ENCODE measurements at places on chromosomes 4 and X.

DNA sequence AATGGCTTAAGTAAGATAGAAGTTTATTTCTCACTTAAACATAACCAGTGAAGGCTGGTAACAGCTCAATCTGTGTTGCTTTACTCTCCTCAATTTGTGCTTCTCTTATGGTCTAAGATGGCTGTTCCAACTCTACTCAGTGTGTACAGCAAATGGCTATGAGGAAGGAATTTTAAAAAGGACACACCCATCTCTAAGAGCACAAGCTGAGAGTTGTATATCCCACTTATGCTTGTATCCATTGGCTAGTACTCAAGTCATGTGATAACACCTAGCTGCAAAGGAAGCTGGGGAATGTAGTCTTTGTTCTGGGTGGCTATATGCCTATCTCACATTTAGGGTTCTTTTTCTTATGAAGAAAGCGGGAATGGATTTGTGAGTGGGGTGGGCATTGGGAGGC is 63.3 kb downstream of the GPAT3 start:
- no peak for DNase-seq

- DNase-seq = no peak
These were observed 182.2 kb upstream of the KIT start for GRCh38 chr4:54475546-54475945.

- DNase-seq = no peak
These were observed 120.7 kb upstream of the TSPAN5 start for GRCh38 chr4:98779088-98779487.

DNA sequence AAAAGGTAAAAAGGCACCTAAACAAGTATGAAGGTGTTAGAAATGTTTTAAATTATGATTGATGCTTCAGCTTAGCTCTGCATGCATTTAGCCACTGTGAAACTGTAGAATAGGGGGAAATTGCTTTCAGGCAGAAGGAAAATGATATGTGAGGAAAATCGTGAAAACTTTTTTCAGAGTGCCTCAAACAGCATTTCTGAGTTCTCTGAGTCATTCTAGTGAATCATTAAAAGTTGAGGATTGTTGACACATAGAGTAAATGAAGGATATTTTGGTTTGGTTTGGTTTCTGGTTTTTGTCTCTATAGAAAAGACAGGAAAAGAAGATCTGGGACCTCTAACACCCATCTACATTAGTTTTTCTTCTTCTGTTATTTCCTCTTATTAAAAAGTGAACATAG is 332.5 kb upstream of the TRAM1L1 start:
- no peak for DNase-seq

DNA sequence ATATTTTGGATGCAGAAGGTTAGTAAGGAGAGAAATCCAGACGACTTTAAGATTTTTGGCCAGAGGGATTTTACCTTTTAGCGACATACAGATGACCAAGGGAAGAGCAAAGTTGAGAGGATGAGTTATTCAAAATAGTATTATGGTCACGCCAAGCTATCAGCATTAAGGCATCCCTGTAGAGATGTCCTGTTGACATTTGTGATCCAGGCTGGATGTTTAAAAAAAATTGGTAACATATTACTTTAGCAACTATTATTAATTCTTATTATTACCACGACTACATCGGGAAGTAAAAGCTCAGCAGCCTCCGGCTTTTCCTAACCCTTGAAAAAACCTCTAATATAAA is 562 bp upstream of the OSTC start:
- DNase-seq = no peak

DNA sequence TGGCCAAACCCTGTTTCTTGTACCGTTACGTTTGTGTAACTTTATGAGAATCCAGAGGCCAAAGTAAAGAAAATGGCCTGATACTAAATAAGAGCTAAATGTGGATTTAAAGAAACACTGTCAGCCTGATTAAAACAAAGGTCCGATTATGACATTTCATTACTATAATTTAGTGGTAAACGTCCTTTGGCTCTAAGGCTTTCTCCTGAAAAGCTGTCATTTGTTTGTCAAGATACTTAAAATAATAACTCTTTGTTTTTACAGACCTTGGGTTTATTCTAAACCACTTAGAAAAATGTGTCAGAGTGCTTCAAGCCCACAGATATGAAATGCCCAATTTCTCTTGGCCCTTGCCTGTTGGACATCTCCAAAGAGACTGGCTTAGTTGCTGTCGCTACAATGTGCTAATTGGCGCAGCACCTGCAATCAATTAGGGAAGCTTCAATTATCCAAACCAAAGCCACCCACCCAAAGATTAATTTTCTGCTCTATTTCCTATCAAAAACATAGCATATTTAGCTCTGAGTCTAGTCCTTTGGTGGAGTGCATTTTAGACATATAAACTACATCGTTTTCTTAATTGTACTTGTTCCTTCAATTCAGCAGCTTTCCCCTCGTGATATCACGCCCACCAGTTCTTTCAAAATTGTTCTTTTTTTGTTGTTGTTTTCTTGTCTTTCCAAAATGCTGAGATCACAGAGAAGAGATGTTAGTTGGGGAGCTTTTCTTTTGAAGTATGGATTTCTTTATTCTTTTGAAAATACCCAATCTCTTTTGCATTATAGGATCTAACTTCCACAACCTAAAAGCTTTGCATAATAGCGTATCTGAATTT is 13.6 kb downstream of the SMIM20 start:
- no peak for DNase-seq

DNA sequence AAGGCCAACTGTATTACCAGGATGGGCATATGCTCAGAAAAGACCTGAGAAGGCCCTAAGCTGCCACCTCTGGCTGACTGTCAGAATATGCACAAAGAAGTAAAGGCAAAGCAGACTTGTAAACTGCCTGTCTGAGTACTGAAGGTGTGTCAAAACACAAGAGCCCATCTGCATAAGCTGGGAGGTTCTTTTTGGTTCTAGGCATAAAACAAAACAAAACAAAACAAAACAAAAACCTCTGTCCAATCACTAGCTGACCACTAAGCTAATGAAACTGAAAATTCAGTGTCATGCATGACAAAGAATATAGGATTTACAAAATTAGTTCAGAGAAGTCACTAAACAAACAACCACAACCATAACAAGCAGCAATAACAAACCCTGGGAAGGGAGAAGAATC is 20.6 kb downstream of the SH3D19 start:
- DNase-seq = no peak

- DNase-seq = no peak
These were observed 856.4 kb upstream of the INTU start for GRCh38 chr4:126776361-126776760.

DNA sequence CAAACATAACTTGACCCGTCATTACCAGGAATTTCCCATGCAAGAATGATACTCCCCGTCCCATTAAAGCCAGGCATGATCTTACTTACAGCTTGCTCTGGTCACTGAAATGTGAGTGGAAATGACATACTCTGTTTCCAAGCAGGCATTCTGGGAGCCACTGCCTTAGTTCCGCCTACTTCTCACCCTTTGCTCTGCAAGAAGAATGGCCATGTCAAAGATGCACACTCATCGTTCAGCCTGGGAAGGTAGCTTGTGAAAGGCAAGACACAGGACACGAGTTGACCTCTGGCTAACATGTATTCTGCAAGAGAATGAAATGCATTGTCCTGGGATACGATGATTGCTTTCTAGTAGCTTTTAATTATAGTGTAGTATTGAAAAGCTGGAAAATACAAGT is 1144.4 kb downstream of the NLGN4X start:
- no peak for DNase-seq

- DNase-seq = no peak
These were observed 38.8 kb upstream of the CAPN6 start for GRCh38 chrX:111309083-111309482.

GRCh38 chr4:3663791-3664190 is 102.4 kb upstream of the ADRA2C start:
- no peak for DNase-seq

- no peak for DNase-seq
These were observed 108.1 kb upstream of the PSAPL1 start for GRCh38 chr4:7542781-7543180.

DNA sequence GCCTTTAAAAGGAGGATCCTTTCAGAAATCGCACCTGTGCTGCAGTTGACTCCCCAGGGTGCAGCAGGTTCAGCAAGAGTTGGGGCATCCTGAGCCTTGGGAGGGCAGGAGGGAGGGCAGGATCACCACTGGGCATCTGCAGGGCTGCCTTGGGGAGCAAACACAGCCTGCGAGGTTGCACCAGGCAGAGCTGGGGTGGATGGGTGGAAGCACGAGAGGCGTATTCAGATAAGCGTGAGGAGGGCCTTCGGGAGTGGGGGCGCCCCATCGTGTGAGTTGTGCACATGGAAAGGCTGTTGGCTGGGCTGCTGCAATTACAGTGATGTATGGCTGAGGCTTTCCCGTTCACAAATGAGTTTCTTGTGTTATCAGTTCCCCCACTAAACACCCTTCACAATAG is 55.5 kb downstream of the PSAPL1 start:
- no peak for DNase-seq

DNA sequence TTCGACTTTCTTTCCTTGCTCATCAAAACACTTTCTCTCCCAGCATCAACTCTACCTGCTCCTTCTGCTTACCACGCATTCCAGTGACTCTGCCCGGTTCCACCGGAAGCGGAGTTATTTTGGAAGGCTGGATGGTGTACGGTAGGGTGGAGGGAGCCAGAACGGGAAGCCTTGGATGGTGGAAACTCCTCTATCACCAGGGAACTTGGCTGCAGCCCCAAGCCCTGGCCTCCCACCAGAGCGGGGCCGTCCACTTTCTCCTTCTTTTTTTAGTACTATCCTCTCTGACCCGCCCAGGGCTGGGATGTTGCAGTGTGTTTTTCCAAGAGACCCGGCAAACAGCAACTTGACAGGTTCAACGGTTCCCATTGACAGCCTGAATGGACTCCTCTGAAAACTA is 27.6 kb downstream of the ADGRG2 start:
- DNase-seq = no peak

DNA sequence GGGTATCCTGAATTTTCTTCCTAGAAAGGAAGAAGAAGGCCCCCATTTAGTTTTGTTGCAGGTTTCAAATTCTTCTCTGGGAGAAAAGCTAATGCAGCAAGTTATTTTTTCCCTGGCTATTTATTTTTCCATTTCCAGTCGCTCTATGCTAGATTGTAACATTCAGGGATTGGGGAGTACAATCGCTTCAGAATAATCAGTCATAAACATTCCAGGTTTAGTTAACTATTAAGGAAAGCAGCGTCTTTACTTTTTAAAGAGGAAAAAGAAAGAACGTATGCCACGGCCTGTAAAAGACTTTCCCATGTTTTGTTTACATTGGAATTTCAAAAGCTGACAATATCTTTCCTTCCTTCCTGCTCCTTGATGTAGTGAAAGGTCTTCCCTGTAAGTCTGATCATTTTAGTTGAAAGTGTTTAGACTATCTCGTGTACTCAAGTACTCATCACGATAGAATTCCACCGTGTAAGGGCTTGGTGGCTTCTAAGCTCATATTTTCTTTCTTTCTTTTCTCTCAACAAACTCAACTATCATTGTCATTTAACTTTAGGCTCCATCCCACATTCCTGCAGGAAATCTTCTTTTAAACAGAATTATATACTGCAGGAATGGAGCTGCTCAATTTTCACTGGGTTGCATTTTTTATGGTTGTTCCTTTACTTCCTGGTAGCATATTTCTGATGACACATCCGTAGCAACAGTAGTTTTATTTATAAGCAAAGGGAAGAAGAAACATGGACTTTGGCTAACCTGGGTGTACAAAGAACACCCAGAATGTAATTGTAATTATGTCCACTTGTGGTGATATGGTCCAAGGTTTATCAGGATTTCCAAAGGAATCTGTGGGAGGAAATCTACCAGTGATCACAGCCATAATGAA is 213.1 kb upstream of the FAT1 start:
- DNase-seq = no peak

DNA sequence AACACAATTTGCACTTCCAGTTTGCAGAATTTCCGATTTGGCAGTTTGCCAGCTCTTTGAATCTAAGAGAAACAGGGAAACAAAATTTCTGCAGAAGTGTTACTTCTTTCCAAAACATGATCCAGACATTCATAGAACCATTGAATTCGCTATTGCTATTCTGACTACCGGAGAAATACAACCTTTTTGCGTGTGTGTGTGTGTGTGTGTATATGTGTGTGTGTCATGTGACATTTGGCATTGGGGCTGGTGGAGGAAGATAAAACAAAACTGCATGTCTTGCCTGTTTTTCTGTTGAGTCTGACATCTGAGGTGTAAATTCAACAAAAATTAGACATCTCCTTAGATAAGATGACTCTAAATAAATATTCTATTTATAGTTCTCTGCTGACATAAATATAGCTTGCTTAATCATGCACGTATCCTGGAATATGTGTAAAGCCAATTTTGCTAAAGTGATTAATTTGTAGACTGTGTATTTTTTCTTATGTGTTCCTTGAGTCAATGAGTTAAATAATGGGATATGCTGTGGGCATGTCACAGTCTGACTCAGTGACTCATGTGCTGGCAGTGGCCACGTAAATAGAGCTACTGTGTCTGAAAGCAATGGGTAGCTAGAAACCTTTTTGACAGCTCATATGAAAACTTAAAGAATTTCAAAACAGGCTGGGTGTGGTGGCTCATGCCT is 98.9 kb downstream of the HPGD start:
- DNase-seq = no peak

DNA sequence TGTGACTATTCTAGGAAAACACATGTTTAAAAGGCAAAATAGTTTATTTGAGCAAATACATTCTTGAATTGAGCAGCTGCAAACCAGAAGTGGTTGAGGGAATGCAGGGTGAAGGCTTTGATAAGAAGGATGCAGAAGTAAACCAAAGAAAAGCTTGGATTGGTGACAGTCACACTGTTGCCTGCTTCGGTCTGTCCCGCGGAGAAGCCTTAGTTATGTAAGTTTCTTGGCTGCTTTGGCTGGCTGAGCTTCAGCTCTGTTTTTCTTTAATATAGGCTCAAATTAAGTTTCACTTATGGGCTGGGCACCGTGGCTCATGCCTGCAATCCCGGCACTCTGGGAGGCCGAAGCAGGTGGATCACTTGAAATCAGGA is 67.6 kb downstream of the FAM53A start:
- no peak for DNase-seq

- DNase-seq = no peak
These were observed 65.9 kb downstream of the VEGFC start for GRCh38 chr4:176726803-176727202.
